ENCODE measurements at places on chromosomes 6 and 20.

DNA sequence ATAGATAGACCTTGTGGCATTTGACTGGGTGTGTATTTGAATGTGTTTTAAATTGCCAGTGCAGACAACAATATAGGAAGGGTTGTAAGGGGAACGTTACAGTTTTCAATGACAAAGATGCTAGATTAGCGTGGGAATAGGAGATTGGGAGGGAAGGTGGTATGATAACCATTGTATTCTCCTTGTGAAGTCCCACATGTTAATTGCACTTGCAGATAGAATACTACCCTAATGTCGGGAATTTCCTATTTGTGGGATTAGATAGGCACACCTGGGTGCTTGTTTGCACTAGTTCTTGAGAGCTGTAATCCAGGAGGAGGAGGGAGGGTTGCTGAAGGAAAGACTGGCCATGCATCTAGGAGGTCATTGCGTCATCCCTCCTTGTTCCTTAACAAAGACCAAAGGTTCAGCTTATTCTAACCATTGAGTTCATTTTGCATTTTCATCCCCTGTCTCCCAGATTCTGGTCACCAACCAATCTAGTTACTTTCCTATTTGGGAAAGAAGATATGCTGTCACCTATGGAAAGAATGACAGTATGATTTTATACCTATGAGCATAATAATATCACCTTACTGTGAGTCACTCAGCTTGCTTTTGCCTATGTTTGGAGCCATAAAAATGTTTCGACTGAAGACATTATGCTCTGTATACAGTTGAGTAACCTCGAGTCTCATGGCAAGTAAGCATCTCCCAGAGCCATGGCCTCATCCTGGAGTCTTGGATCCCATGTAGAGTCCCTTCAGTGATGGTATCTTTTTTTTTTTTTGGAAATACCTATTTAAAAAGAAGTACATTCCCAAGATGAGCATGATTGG is 201.5 kb downstream of the DTNBP1 start:
- DNase-seq: no peak

GRCh38 chr6:157316871-157317814 is 6.2 kb downstream of the TMEM242 start:
- DNase-seq: no peak

GRCh38 chr6:80161434-80161833 is 55.0 kb downstream of the BCKDHB start:
- no peak for DNase-seq

- DNase-seq: no peak
These were observed 104.5 kb downstream of the ADAT2 start for GRCh38 chr6:143346004-143346403.

DNA sequence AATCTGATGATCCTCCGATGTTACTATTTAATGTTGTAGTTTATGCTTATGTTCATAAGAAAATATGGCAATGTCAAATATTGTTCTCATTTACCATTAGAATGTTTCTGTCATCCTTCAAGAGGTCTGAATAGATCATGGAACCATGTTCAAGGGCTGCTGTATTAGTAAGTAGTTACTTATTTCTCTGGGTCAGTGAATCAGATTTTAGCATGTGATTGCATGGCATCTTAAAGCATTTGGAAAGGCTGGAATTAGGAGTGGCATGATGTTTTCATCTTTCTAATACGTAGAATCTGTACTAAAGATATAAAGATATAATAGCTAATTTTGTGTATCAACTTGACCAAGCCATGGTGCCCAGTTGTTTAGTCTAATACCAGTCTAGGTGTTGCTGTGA is 40.5 kb upstream of the NKX2-4 start:
- no peak for DNase-seq
